ENCODE measurements at places on chromosomes 1 and 21. TPM values are rescaled to one million over a fixed set of nuclear protein-coding genes. Genes with fewer than 3 reads are reported as not detected.

- peak overlapping the region; percentile 90 for H3K4me3 ChIP-seq
- no peak for DNase-seq
- H3K27ac ChIP-seq = peak overlapping the region; percentile 7
- H3K4me1 ChIP-seq = peaks cover 23% of the 10 kb centered on the region
- no peaks in the 10 kb centered on the region for H3K36me3 ChIP-seq
- H3K27me3 ChIP-seq = peaks cover 5% of the 10 kb centered on the region
Observed at GRCh38 chr1:35717911-35718476, 690 bp downstream of the C1orf216 start.

ERICH3 gene
- total RNA-seq = 1.9 TPM

DNA sequence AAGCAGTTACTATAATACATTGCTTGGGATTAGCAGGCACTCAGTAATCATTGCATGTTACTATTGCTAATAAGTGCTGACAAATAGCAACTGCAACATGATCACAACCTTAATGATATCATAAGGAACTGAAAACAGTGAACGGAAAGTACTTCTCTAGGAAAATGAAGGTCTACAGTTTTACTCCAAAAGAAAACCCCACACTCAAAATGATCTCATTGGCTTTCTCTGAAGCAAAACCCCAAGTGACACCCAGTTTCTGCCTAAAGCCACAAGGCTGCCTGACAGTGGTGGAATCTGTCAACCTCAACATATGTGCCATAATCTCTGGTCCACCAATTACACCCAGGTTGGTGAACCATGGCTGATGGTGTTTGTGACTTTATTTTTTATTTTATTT lies 137.6 kb downstream of the PTGER3 start:
- H3K4me1 ChIP-seq = no peaks in the 10 kb centered on the region
- H3K27ac ChIP-seq = no peak overlapping the region
- no peak for DNase-seq
- H3K36me3 ChIP-seq = no peaks in the 10 kb centered on the region
- H3K4me3 ChIP-seq = no peak overlapping the region

CYP4A22 gene
- 0.17 TPM for total RNA-seq

HCN3 gene
- total RNA-seq = 30.5 TPM

DNA sequence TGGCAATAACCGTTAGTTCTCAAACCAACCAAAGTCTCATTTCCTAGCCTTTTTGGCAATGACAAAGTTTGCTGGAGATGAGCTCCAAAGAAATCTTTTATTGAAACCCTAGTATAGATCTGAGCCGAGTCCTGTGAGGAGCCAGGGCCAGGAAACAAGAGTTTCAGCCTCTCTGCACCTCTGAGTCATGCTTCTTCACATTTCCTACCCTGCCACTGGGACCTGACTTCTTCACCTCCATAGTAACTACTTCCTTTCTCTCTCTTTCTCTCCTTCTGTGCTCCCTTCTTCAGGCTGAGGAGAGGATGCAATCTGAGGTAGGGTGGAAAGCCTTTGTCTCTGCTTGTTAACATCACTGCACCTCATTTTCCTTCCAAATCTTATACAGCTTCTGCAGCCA lies 38.7 kb upstream of the IPO9 start:
- H3K4me3 ChIP-seq = no peak overlapping the region
- H3K27me3 ChIP-seq = peaks cover 10% of the 10 kb centered on the region

DNA sequence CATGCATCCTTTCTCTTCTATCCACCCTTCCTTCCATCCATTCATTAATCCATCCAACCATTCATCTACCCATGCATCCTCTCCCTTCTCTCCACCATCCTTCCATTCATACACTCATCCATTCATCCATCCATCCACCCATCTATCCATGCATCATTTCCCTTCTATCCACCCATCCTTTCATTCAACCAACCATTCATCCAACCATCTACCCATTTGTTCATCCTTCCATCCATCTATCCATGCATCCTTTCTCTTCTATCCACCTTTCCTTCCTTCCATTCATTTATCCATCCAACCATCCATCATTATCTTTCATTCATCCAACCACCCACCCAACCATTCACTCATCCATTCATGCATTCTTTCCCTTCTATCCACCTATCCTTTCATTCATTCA lies 188.4 kb downstream of the NPHP4 start:
- no peak for DNase-seq
- H3K4me3 ChIP-seq = no peak overlapping the region
- H3K27ac ChIP-seq = no peak overlapping the region
- peaks cover 4% of the 10 kb centered on the region for H3K36me3 ChIP-seq
- H3K27me3 ChIP-seq = no peaks in the 10 kb centered on the region

- H3K27me3 ChIP-seq = peaks cover 4% of the 10 kb centered on the region
- DNase-seq = peak; percentile 97
- no peaks in the 10 kb centered on the region for H3K36me3 ChIP-seq
- peak overlapping the region; percentile 79 for H3K27ac ChIP-seq
Observed at GRCh38 chr1:3746830-3747521, 5.3 kb upstream of the CCDC27 start.

GRCh38 chr21:16085421-16085820 lies 355.6 kb downstream of the USP25 start:
- no peaks in the 10 kb centered on the region for H3K36me3 ChIP-seq
- no peaks in the 10 kb centered on the region for H3K4me1 ChIP-seq
- H3K4me3 ChIP-seq = no peak overlapping the region
- DNase-seq = no peak
- H3K27me3 ChIP-seq = no peaks in the 10 kb centered on the region

PDE4B gene
- 7.2 TPM for total RNA-seq

GRCh38 chr1:98749152-98749756 lies 87.7 kb downstream of the SNX7 start:
- no peaks in the 10 kb centered on the region for H3K4me1 ChIP-seq
- no peaks in the 10 kb centered on the region for H3K36me3 ChIP-seq
- H3K27me3 ChIP-seq = no peaks in the 10 kb centered on the region
- no peak overlapping the region for H3K27ac ChIP-seq
- no peak for DNase-seq

HAPLN2 gene
- 0.71 TPM for total RNA-seq

- H3K4me3 ChIP-seq = peak overlapping the region; percentile 32
- H3K4me1 ChIP-seq = peaks cover 26% of the 10 kb centered on the region
- H3K27me3 ChIP-seq = no peaks in the 10 kb centered on the region
- H3K36me3 ChIP-seq = no peaks in the 10 kb centered on the region
- peak overlapping the region; percentile 92 for H3K27ac ChIP-seq
Observed at GRCh38 chr21:16841975-16842695, 670.7 kb upstream of the CXADR start.

OLIG2 gene
- 21.4 TPM for total RNA-seq

GRCh38 chr1:236024641-236025040 lies 40.2 kb downstream of the NID1 start:
- H3K36me3 ChIP-seq = no peaks in the 10 kb centered on the region
- no peak for DNase-seq
- H3K27me3 ChIP-seq = no peaks in the 10 kb centered on the region

DNA sequence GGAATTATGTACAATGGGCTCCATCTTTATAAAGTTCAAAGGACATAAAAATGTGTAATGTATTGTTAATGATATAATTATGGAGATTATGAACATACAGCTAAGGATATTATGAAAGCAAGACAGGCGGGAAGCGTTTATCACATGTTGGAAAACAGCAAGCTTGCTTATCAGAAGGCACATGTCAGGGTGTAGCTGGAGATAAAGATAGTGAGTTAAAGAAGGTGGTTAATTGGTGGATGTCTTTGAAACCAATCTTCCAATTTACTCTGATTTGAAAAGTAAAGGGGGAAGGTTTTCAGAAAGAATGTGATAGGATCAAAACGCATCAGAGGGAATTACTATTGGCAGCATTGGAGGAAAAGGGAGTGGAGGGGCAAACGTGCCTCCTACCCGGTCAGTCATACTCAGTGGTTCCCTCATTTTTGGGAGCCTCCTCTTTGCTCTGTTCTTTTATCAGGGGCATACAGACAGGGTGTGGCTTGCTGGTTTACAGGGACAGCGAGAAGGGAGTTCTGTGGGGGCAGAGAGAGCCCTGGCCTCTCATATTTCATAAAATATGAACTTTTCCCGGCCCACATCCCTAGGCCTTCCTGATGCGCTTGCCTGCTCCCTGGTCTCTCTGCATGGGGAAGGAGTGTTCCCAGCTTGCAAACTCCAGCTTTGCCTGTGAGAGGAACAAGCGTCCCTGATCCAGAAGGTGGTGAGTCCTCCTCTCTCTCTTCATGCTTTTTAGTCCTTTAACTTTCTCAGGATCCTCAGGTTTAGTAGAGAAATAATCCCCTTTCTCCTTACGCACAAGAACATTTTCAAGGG lies 8.0 kb upstream of the SVBP start:
- no peak for DNase-seq
- H3K36me3 ChIP-seq = no peaks in the 10 kb centered on the region
- no peak overlapping the region for H3K4me3 ChIP-seq
- H3K4me1 ChIP-seq = peaks cover 3% of the 10 kb centered on the region
- H3K27ac ChIP-seq = no peak overlapping the region

- H3K27me3 ChIP-seq = peaks cover 1% of the 10 kb centered on the region
- no peaks in the 10 kb centered on the region for H3K4me1 ChIP-seq
- no peak for DNase-seq
Observed at GRCh38 chr1:118210051-118210722, 25.2 kb upstream of the SPAG17 start.

- no peaks in the 10 kb centered on the region for H3K36me3 ChIP-seq
- no peaks in the 10 kb centered on the region for H3K4me1 ChIP-seq
- H3K4me3 ChIP-seq = no peak overlapping the region
- no peaks in the 10 kb centered on the region for H3K27me3 ChIP-seq
Observed at GRCh38 chr1:192066202-192066601, 92.1 kb upstream of the RGS18 start.

- no peaks in the 10 kb centered on the region for H3K4me1 ChIP-seq
- H3K27ac ChIP-seq = no peak overlapping the region
- no peak overlapping the region for H3K4me3 ChIP-seq
- peaks cover 9% of the 10 kb centered on the region for H3K27me3 ChIP-seq
Observed at GRCh38 chr1:53658489-53659230, 80.3 kb downstream of the GLIS1 start.

DNA sequence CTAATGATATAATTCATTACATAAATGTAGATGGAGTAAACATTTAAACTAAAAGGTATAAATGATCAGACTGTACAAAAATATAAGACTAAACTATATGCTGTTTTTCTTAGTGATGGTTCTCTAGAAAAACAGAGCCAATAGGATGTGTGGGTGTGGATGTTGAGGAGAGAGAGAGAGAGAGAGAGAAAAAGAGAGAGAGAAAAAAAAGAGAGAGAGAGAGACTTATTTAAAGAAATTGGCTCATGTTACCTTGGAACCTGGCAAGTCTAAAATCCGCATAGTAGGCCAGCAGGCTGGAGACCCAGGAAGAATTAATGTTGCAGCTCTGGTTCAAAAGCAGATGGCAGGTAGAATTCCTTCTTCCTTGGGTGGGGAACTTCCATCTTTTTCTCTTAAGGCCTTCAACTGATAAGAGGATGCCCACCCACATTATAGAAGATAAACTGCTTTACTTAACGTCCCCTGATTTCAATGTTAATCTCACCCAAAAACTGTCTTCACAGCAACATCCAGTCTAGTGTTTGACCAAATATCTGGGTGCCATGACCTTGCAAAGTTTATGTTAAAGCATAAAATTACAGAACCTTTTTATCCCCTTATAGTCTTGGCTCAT lies 74.3 kb upstream of the KCNJ15 start:
- DNase-seq = no peak
- peaks cover 1% of the 10 kb centered on the region for H3K27me3 ChIP-seq
- H3K36me3 ChIP-seq = peaks cover 9% of the 10 kb centered on the region
- H3K27ac ChIP-seq = no peak overlapping the region
- peaks cover 3% of the 10 kb centered on the region for H3K4me1 ChIP-seq

GRCh38 chr1:205813755-205814058 lies 709 bp upstream of the SLC41A1 start:
- H3K36me3 ChIP-seq = no peaks in the 10 kb centered on the region
- no peak overlapping the region for H3K27ac ChIP-seq
- peaks cover 17% of the 10 kb centered on the region for H3K27me3 ChIP-seq
- peaks cover 4% of the 10 kb centered on the region for H3K4me1 ChIP-seq
- peak overlapping the region; percentile 90 for H3K4me3 ChIP-seq

DMRTA2 gene
- 0.42 TPM for total RNA-seq

DNA sequence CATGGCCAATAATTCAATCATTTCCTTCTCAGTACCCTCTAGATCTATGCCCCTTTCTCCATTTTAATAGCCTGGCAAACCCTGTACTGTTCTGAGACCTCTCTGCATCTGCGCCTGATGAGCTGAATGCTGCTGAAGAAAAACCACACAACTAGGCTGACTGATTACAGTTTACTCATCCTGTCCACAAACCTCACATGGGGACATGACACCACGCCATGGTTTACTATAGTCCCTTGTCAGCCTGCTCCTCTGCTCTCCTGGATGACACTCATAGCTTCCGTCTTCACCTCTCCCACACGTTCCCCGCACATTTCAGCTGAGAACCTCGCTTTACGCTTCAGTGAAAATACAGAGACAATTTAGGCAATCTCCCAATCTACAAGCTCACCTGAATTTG lies 59.7 kb downstream of the DESI2 start:
- H3K4me3 ChIP-seq = no peak overlapping the region
- no peak overlapping the region for H3K27ac ChIP-seq
- no peaks in the 10 kb centered on the region for H3K36me3 ChIP-seq

DNA sequence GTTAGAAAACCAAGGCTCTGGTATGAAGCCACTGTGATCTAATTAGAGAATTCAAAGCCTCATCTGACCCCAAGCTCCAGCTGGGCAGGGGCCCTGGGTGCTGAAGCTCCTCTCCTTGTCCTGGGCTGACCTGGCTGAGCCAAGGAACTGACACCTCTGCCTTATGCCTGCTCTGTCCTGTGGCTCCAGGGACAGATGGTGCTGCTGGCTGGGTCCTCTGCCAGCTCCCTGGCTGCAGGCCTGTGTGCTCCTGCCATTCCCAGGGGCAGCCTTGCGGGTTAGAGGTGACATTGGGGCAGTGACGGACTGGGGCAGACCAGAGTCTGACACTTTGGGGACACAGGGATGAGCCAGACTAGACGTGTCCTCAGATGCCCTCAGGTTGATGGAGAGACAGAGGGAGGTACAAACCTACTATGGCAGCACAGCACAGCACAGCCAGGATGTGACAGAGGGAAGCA lies 11.8 kb downstream of the ACOT11 start:
- H3K4me1 ChIP-seq = peaks cover 8% of the 10 kb centered on the region
- no peaks in the 10 kb centered on the region for H3K36me3 ChIP-seq
- H3K4me3 ChIP-seq = no peak overlapping the region
- H3K27ac ChIP-seq = peak overlapping the region; percentile 68
- DNase-seq = no peak

GJA8 gene
- total RNA-seq = not detected

TRAF3IP3 gene
- total RNA-seq = not detected

GRCh38 chr1:161763522-161764098 lies 2.5 kb upstream of the ATF6 start:
- peaks cover 3% of the 10 kb centered on the region for H3K4me1 ChIP-seq
- DNase-seq = no peak
- H3K4me3 ChIP-seq = peak overlapping the region; percentile 39
- H3K27ac ChIP-seq = no peak overlapping the region

SZT2 gene
- total RNA-seq = 85.3 TPM

- DNase-seq = no peak
- H3K27ac ChIP-seq = no peak overlapping the region
- H3K36me3 ChIP-seq = no peaks in the 10 kb centered on the region
- H3K4me1 ChIP-seq = no peaks in the 10 kb centered on the region
- H3K4me3 ChIP-seq = no peak overlapping the region
Observed at GRCh38 chr21:15437883-15438282, 291.9 kb upstream of the USP25 start.

All from glutamatergic neuron (in vitro differentiated cells).